Activated CD4-positive, alpha-beta T cell treated with anti-CD3 and anti-CD28 coated beads for 1 hour (primary cell): ENCODE measurements at places on chromosomes 16 and 17.

GRCh38 chr17:33531311-33531710 is 238.2 kb upstream of the ASIC2 start:
- no peak for DNase-seq

DNA sequence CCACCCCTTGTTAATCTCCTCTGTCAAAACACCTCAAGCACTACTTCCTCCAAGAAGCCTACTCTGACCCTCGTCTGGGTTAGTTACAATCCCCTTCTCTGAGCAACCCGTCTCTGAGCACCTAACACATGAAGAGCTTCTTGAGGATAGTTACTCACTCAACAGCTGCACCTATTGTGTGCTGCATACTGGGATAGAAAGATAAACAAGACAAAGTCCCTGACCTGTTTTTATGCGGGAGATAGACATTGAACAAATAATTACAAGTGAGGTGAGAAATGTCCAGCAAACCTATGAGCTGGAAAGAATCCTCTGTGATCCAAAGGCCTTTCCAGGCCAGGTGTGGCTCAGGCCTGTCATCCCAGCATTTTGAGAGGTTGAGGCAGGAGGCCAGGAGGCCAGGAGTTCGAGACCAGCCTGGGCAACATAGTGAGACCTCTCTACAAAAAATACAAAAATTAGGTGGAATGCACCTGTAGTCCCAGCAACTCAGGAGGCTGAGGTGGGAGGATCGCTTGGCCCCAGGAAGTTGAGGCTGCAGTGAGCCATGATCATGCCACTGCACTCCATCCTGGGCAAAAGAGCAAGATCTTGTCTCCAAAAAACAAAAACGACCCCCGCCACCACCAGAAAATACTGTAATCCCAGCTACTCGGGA is 5.5 kb upstream of the ZNF771 start:
- no peak for DNase-seq

DNA sequence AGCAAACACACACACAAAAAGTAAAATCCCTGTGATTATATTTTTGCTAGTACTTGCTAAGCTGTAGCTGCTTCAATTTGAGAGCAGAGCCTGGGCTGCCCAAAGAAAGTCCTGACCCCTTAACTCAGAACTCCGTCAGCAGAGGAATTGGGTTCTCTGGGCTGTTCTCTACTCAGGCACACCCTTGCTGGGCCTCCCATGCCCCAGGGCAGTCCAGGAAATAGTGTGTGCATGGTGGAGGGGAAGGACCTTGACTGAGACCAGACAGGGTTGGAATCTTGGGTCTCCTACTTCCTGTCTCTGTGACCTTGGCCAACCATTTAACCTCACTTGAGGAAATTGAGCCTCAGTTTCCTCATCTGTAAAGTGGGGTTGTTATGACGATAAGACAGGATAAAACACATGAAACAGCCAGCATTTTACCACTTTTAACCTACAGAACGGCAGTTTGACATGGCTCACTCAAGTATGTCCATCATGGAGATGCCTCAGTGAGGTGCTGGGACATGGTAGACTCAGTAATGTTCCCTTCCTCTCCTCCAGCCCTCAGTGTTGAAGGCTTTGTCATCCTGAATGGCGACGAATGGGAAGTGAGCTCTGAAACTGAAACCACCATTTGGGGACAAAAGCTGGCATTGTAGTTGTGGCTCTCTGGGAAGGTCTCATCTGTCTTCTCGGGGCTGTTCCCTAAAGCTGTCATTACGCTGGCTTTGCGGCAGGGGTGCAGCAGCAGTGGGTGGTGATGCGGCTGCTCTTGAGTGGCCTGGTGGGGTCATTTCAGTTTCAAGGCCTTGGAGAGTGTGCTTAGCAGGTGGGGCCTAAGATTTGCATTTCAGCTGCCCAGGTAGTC is 74.9 kb downstream of the CMIP start:
- DNase-seq = no peak

GRCh38 chr16:15788846-15789239 is 68.0 kb downstream of the MYH11 start:
- no peak for DNase-seq

GRCh38 chr16:1152651-1153259 is at the start of gene CACNA1H:
CACNA1H (plus strand) TSS chr16:1153106; CDS start chr16:1153738, 632 bp downstream.
- DNase-seq = peak; percentile 51

- DNase-seq = no peak
Observed at GRCh38 chr17:43069368-43069898, 44.4 kb downstream of the RND2 start.

- no peak for DNase-seq
Observed at GRCh38 chr17:18191967-18192366, 8.3 kb downstream of the ALKBH5 start.

DNA sequence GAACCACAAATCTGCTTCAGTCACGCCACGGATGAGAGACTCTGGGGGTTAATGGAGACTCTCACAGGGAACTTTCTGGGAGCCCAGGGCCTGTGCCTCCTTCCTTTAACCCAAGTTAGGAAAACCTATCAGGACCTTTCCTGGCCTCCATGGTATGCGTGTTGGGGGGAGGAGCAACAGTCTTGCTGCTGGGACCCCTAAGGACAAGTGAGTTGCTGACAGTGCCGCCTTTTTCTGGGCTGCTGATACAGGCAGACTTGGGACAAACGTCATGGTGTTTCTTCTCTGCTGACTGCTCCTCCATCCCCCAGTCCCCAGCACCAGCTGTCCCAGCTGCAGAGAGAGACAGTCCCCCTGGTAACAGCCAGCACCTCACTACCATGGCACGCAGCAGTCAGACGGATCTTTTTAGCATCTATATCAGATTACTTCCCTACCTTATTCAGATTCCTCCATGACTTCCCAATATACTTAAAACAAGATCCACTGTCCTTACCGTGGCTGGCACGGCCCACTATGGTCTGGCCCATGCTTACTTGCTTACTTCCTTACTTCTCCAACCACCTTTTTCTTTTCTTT is 6.5 kb downstream of the DPEP2NB start:
- no peak for DNase-seq

DNA sequence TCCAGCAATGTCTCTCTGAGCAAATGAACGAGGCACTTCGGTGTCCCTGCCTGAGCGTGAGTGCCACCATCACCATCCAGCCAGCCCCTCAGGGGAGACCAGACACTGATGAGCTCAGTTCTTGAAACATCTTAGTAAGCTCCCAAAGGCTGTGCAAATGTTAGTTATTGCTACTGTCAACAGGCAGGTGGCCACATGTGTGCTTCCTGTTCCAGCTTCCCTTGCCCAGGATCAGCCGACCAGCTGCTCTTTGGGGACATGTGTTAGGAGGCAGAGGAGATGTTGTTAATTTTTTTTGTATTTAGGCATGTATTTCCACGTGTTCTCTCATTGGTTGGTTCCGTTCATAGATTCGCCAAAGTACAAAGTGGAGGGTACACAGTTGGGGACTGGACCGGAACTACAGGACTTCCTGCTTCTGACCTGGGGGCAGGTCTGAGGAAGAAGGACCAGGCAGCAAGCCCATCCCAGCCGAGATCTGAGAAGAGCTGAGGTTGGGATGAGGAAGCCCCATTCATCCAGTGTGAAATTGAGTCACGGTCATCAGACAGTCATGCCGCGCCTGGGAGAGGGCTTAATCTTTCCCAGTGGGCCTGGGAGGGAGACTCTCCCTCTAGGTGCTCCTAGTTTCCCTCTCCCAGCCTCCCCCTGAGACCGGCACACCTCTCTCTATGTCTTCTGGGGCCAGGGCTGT is 3.8 kb downstream of the TTYH2 start:
- no peak for DNase-seq

- no peak for DNase-seq
Observed at GRCh38 chr17:72139212-72139611, 18.4 kb downstream of the SOX9 start.

DNA sequence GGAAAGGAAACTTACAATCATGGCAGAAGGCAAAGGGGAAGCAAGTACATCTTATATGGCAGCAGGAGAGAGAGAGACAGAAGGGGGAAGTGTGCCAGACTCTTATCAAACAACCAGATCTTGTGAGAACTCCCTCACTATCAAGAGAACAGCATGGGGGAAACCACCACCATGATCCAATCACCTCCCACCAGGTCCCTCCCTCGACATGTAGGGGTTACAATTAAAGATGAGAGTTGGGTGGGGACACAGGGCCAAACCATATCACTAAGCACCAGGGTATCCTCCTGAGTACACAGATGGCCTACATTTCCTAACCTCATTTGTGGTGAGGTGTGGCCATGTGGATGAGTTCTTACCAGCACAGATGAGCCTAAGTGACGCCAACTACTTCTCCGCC is 348.6 kb upstream of the ZFHX3 start:
- DNase-seq = no peak

DNA sequence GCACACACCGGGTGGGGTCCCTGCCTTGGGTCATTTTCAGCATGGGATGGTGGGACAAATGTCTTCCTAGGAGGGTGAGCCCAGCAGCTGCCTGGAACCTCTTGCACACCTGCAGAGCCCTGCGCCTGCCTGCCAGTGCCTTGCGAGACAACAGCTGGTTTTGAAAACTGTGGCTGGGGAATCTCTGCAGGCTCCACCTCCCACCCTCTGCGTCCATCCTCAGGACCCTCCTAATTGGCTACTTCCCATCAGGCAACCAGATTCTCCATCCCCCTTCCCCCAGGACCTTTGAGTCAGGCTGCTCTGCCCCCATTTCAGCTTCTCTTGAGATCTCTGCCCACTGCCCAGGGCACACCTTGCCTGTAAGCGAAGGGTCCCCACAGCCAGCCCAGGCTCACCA is 26.6 kb downstream of the PEMT start:
- DNase-seq = no peak

DNA sequence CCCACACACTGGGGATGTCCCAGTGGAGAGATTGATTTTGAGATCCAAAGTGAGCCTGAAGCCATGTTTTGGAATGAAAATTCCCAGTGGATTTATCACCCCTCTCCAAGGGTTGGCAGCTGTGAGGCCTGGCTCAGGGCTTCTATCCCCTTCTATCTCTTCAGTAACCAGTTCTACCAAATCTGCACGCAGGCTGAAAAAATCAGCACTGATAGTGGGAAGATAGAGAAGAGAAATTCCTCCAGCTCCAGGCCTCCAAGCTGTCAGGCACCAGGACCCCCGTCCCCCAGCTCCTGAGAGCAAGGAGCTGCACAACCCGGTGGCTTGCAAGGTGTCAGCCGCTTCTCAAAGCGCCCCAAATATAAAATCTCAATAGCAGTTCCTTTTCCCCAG is 1.0 kb downstream of the FLOT2 start:
- no peak for DNase-seq

GRCh38 chr17:29588562-29589411 is 661 bp downstream of the GIT1 start:
- no peak for DNase-seq

DNA sequence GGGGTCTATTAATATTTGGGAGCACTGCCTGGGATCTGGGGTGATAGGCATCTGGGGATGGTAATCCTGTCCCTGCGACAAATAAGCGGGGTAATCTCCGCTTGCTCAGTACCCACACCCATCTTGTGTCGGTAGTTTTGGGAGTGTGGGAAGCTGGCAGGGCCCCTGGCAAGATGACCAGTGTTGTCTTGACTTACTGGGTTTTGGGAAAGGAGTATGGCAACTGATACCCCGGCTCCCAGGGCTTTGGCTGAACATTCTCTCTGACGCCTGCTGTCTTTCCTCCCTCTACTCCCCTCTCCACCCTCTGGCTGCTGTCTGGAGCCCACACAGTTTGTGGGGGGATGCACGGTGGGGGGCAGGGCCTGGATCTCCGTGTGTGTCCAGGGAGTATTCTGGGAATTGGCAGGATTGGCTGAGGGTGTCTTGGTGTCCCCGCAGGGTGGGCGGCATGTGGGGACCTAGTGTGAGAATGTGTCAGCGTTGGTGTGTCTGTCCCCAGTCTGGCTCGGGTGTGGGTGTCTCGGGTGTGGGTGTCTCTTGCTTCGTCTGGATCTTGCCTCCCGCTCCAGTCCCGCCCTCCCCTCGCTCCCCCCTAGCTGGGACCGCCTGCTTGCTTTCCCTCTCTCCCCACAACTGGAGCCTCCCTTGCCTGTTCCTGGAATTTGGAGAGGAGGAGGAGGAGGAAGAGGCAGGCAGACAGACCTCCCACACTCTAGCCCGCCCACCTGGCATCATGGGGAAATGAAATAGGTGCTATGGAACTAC is 12.0 kb downstream of the RARA start:
- DNase-seq = no peak

DNA sequence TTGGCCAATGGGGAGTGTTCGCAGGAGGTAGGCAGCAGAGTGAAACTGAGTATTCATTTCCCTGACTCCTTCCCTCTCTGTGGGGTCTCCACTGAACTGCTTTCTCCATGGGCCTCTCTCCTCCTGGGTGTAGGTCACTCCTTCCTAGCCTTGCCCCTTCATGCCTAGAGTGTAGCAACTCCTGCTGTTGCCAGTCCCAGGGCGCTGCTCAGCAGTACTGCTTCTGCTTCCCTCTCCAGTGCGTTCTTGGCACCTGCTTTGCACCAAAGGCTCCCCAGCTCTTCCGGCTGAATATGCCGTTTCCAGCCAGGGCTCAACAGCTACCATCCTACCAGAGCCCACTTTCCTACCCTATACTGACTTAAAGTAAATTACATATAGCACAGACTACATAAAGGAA is 92.2 kb downstream of the MAF start:
- no peak for DNase-seq

GRCh38 chr16:66511602-66512271 is 38.2 kb downstream of the TK2 start:
- no peak for DNase-seq

DNA sequence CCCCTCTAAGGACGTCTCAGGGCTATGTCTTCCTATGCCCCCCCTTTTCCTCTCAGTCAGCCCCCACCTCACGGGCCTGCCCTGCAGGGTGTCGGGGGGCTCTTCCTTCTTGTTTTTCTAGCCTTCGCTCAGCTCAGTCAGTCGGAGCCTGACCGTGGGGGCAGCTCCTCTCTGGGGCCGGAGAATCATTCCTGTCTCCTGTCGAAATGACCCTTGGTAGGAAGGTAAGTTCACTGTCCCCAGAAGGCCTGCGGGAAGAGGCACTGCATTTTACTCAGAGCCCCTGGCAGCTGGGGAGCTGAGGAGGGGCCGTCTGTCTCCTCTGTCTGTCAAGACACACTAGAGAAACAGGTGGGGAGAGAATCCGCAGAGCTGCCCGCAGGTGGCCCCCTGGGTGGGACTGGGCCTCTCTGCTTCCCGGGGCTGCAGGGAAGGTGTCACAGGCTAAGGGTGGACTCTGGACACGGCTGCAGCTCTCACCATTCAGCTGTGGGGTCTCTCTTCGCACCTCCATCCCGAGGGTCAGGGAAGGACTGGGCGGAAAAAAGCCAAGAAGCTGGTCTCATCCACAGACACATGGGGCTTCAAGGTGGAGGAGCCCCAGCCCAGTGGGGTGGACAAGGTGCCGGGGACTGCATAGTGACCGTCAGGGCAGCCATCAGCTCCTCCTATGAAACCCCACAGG is 112.8 kb upstream of the TNRC6C start:
- no peak for DNase-seq

GRCh38 chr16:83407928-83408327 is 399.9 kb upstream of the HSBP1 start:
- DNase-seq = no peak

DNA sequence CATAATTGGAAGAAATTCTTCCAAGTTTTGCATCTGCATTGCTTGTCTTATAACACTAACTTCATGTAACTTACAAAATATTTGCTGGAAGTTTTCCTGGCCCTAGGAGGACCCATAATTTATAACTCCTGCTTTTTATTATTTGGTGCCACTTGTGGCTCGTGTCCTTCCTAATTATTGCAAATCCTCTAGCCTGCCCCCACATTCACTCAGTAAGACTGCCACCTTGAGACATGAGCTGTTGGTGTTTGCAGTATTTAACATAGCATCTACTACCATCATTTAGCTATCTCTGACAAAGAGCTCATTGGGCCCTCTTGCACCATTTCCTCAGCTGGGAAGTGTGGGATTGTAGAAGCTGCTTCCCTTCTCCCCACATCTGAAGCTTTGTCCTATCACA is 49.5 kb downstream of the FTO start:
- DNase-seq = no peak

- no peak for DNase-seq
Observed at GRCh38 chr16:85372627-85373372, 240.3 kb upstream of the GSE1 start.
